ENCODE measurements at places on chromosomes 5 and 9. TPM values are rescaled to one million over a fixed set of nuclear protein-coding genes. Genes with fewer than 3 reads are reported as not detected.

GRCh38 chr5:76104027-76104426, 20.8 kb downstream of the SV2C start:
- H3K27ac ChIP-seq = no peak overlapping the region
- no peaks in the 10 kb centered on the region for H3K4me1 ChIP-seq
- no peaks in the 10 kb centered on the region for H3K36me3 ChIP-seq
- ATAC-seq = no peak

DNA sequence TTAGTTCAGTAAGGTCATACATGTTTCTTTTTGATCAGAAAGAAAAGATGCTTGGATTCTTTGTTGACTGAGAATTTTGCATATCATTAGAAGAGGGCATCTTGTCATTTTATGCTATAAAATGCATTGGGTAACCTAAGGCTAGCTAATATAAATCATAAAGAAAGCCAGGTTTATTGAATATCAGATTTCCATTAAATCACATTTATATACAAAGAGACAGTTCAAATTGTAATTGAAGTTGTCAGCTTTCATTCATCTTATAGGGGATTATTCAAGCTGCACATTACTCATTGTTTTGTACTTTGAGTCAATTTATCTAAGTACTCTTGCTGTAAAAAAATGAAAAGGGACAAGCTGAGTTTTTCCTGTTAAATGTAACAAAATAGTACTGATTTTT, 259.1 kb upstream of the CDH12 start:
- no peak for ATAC-seq
- no peak overlapping the region for H3K4me3 ChIP-seq
- H3K27ac ChIP-seq = no peak overlapping the region
- H3K36me3 ChIP-seq = no peaks in the 10 kb centered on the region
- H3K27me3 ChIP-seq = no peaks in the 10 kb centered on the region

Gene MARCOL
- not detected for total RNA-seq

Gene AP3S1
- total RNA-seq = 200 TPM

Gene DCAF12
- 17.0 TPM for total RNA-seq

Data from gastroesophageal sphincter (tissue), 4 donors.